ENCODE measurements at places on chromosomes 4 and X. TPM values are rescaled to one million over a fixed set of nuclear protein-coding genes. Genes with fewer than 3 reads are reported as not detected.

DNA sequence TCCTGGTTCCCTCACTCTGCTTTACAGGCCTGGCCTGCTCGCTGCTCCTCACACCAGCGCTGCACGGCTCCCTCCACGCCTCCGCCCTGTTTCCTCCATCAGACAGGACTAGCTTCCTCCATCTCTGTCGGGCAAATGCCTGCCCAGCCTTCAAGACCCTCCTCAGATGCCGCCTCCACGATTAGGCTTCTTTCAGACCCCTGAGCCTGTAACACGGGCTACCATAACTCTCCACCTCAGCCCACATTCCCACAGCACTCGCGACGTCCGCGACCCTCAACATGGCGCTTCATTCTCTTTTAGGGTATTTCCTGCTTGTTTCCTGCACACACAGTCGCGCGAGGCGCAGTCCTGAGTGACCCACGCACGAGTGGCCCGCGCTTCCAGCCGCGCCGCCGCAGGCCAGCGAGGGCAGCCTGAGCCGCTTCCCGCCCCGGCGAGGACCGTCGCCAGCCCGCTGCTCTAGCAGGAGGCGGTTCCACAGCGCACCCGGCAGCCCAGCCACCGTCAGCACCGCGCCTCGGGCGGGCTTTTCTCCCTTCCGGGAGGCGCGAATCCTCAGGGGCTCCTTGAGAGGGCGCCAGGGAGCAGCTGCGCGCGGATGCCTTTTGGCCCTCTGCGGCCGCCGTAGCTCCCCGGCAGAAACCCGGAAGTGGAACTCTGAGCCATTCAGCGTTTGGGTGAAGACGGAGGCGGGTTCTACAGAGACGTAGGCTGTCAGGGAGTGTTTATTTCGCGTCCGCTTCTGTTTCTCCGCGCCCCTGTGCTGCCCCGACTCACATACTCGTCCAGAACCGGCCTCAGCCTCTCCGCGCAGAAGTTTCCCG lies at the start of gene FRG1:
Gene FRG1 (plus strand): TSS at position 695 of the 827 bp plus-strand sequence. CDS start 138 bp downstream, outside the sequence.
- peak; percentile 32 for DNase-seq

DNA sequence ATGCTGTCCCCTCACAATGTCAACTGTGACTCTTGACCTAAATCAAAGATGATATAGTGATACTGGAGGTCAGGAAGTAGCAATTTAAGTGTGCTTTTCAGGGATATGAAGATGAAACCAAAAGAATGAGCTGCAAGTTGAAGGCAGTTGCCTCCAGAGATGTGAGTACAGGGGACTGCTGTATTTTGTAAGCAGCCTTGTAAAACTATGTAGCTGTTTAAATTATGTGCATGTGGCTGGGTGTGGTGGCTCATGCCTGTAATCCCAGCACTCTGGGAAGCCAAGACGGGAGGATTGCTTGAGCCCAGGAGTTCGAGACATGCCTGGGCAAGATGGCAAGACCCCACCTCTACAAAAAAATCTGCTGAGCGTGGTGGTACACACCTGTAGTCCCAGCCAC lies 15.1 kb upstream of the TNIP2 start:
- no peak for DNase-seq

DNA sequence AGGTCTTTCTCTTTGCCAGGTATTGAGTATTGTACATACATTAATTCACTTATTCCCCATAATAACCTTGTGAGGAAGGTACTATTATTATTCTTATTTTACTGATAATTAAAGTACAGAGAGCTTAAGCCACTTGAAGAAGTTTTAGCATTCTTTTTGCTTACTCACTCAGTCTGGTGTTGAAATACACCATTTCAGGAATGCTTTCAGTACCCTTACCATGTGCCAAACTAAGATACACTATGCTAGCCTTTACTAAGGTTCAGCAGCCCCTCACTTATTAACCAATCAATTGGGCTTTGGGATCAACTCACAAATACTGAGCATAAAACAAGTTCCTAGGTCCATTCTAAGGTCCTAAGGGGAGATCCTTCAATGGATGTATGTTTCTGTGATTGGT lies 179.0 kb upstream of the FGF13 start:
- no peak for DNase-seq

DNA sequence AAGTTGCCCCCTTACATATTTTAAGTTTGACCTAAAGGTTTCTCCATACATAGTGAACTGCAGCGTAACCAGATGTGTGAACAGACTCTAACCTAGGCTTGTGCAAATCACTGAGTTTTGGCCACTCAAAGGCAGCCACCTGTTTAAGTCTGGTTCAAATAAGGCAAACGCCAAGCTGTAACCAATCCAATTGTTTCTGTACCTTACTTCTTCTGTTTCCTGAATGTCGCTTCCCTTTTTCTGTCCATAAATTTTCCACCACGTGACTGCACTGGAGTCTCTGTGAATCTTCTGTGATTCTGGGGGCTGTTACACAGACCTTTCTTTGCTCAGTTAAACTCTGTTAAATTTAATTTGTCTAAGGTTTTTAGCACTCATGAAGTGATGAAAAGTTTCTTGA lies 618.8 kb downstream of the GLUD2 start:
- no peak for DNase-seq

Gene DTHD1
- not detected for total RNA-seq

GRCh38 chr4:92528541-92528940 lies 224.8 kb downstream of the GRID2 start:
- no peak for DNase-seq

Gene FRG2
- total RNA-seq = not detected

Gene SULT1E1
- total RNA-seq = not detected

- no peak for DNase-seq
Observed at GRCh38 chr4:120034913-120035312, 31.7 kb downstream of the MAD2L1 start.

DNA sequence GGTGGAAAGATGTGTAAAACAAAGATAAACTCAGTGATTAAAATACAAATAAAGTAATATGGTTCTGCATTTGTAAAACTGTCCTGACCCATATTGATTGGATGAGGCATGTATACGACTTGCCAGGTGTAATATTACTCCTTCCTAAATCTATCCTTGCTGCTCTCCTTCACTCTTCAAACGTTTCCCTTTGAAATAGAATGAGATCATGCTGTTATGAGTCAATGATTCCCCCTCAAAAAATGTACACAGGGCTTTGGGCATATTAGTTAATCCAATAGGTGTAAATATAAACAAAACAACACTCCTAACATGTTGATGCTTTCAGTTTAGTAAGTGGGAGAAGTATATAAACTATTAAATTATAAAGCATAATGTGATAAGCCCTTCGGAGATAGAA lies 117.4 kb upstream of the GPM6A start:
- DNase-seq = no peak

GRCh38 chr4:62544428-62544827 lies 1344.3 kb downstream of the ADGRL3 start:
- DNase-seq = no peak

GRCh38 chr4:133484287-133484686 lies 335.2 kb downstream of the PCDH10 start:
- DNase-seq = no peak

Gene SATL1
- total RNA-seq = not detected

DNA sequence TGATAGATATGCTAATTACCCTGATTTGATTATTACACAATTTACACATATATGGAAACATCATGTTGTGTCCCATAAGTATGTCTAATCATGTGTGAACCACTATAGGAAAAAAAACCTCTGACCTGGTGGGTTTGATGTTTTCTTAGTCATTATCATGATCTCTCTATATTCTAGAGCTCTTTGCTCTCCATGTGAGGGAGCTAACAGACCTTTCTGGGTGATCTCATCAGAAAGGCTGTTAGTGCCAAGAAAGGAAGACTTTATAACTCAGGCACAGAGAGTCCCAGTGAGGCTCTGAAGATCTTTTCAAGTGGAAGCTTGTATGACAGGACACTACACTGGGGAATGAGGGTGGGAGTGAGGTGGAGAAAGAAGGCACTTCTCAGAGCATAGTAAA lies 527.7 kb upstream of the MAGEB2 start:
- DNase-seq = no peak

GRCh38 chr4:154487145-154487544 lies 4.5 kb downstream of the DCHS2 start:
- no peak for DNase-seq

DNA sequence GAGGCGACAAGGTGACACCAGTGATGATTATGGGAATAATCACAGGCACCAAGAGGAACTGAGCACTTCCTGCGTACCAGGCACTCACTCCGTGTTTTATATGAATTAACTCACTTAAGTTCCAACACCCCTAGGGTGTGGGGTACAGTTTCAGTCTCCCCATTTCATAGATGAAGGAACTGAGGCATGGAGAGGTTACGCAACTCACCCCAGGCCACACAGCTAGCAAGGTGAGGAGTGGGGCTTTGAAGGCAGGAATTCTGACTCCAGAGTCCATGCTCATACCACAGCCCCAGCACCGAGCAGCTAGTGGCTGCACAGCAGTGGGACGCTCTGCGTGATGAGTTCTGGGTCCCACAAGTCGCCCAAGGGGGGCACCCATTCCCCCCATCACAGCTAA lies 29.9 kb downstream of the PPP2R2C start:
- DNase-seq = no peak

Gene MAGEA2
- total RNA-seq = 0.28 TPM

DNA sequence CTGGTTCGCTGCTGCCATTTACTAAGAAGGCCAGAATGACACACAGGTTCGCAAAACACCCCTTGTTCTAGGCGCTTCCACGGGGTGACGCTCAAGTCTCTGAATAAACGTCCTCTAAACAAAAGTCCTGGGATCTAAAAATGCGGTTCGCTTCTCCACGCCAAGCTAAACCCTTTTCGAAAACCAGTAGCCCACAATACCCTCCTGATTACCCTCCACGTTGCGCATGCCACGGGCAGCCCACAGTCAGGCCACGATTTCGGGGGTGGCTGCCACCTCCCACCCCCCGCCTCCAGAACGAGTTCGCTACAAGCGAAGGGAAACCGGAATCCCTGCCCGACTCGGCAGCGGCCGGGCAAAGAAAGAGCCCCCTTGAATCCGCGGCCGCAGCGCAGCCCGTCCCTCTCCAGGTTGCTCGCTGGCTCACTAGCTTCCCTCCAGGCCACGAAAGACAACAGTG lies 423 bp downstream of the RPL39 start:
- DNase-seq = no peak

DNA sequence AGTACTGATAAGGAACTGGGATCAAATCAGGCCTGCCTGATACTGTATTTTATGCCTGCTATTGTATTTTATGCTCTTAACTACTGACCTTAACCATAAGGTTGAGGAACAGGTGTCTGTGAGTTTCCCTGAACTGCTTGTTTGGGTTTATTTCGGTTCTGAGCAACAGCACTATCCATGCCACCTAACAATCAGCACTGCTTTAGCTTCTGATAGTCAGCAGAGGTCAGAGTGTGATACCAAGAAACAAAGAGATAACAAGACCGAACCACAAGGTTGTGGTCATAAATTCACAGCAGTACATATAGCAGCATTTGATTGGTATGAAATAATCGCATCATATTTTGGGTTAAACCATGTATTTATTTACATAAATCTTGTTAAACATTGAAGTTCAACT lies 362.2 kb downstream of the FGF13 start:
- DNase-seq = no peak

Gene RAB40AL
- 0.44 TPM for total RNA-seq

Gene NIPAL1
- total RNA-seq = 0.82 TPM
